H54 (cell line): ENCODE measurements at places on chromosomes 7 and 10.

DNA sequence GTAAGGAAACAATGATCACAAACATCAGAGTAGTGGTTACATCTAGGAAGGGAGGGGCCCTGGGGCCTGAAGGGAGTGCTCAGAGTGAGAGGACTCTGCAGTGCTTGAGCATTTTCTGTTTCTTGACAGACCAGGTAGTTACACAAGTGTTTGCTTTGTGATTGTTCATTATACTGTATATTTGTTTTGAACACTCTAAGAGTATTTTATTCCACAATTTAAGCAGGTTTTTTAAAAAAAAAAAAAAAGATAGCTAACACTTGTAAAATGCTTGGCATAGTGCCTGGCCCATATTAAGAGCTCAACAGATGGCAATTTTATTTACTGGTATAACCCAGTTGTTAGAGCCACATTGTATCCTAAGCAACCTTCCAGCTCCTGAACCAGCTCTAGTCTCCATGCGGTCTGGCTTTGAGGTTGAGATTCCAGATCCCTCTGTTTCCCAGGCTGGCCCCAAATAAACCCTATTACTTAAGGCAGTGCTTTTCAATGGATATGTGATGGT lies 20.1 kb upstream of the ATXN7L1 start:
- no peak for DNase-seq

- no peak for DNase-seq
Observed at GRCh38 chr7:133795068-133795665, 332.0 kb upstream of the LRGUK start.

GRCh38 chr10:71473671-71474599 lies 77.2 kb downstream of the CDH23 start:
- DNase-seq = no peak

GRCh38 chr10:22682237-22683139 lies 31.9 kb downstream of the PIP4K2A start:
- no peak for DNase-seq

DNA sequence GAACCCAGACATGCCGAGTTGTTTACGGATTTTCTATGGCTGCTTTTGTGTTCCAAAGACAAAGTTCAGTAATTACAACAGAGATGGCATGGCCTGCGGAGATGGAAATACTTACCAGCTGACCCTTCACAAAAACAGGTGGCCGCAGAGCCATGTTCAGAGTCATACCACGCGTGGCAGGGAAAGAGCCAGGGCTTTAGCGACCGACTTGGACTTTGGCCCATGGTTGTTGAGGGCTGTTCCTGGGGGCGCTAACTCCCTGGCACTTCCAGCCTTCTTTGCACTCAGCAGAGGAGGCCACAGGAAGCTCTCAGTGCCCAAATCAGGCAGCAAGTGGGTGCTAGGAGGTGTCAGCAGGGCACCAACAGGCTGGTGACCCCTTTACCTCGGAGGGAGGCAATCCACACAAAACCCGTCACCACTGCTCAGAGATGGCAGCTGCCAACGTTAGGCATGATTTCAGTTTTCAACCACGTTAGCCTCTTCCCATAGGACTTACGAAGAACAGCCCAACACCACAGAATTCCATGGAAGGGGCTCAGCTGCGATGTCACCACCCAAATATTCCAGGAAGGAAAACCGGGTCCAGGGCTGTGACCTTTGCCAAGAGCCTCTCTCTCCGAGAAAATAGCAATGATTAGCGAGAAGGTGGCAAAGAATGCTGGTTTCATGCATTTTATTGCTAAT lies 21.4 kb upstream of the CNPY1 start:
- DNase-seq = no peak
